Stimulated activated CD8-positive, alpha-beta memory T cell treated with anti-CD3 and anti-CD28 coated beads, Interleukin-2, amount 100 ng/mL, for 1 hour (primary cell): ENCODE measurements at places on chromosomes 5 and 9.

- DNase-seq: no peak
Observed at GRCh38 chr5:126998895-126999570, 31.3 kb downstream of the MARCHF3 start.

- no peak for DNase-seq
Observed at GRCh38 chr9:16179566-16179965, 626.7 kb downstream of the CCDC171 start.

DNA sequence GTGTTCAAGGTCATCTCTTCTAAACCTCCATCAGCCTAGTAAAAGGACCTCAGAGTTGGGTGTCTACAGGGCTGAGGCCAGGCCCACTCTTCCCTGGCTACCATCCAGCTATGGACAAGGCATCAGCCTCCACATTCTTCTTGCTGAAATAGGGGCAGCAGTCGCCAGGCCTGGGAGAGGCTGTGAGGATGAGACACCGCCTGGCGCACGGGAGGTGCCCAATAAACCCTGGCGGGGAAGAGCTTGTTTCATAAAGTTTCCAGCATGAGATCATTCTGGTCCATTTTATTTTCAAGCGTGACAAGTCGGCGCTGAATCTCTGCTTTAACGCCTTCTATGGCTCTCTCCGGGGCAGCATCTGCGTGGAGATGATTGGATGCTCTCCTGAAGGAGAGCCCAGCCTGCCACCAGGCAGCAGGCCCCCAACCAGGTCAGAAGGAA lies 153.4 kb downstream of the OLFM1 start:
- DNase-seq: no peak

- no peak for DNase-seq
Observed at GRCh38 chr5:159955056-159955624, 38.9 kb downstream of the ADRA1B start.

DNA sequence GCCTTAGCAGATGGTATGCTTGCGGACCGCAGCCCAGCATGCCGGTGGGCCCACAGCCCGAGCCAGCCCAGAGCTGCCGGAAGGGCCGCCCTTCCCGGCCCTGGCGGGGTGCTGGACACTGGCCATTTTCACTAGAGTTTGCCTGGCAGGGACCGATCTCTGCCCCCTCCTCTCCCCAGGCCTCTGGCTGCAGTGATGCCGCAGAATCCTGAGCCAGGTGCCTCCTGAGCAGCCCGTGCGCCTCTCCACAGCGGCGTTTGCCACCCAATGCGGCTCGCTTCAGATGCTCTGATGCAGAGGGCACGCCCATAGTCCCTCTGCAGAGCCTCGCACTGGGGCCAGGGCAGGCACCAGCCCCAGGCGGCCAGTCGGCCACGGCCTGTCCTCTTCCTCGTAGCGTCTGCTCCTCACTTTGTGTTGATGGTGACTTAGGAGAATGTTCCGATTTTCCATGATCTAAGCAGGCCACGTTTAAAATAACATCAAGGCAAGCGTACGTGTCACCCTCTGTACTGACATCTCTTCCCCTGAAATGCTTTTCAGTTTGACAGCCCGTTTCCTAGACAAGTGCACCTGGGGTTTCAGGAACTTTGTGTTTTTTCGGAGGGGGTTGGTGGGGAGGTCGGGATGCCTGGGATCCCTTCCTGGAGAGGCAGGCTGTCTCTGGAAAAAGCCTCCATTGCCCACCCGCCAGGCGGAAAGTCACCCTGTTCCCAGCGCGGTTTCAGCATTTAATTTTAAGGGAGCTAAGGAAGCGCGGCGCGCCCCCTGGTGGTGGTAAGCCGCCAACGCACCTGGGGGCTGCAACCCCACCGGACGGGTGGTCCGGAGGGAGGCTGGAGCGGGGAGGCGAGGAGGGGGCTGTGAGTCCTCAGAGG lies 29.8 kb upstream of the HMCN2 start:
- peak; percentile 47 for DNase-seq

DNA sequence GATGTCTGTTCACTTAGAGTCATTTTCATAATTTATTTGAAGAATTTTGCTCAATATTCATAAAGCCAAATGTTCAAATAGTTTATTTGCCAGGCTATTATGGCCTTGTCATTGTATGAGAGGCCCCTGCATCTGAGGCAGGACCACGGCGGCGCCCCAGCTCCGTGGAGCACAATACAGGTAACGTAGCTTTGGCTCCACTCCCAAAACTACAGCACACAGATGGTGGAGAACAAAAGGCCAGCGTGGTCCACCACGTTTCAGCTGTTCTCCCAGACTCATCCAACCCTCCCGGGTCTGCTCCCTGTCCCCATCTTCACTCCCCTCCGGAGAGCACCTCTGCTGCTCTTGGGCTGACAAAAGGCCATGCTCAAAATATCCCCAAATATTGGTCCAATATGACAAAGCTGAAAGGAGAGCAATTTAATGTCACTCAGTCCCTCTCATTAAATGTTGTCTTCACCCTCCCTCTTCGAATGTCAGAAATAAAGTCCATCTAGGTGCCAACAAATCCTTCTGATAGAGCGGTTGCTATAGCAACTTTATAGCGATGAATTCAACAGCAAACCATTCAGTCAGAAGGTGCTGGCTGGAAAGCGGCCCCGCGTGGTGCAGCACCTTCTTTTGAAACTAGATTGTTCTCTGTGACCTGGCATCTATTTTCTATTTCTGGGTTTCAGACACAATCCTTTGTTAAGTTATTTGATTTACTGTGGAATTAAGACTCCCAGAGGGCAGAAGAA lies 504.3 kb downstream of the ARHGEF28 start:
- DNase-seq: no peak

- no peak for DNase-seq
Observed at GRCh38 chr9:121631978-121632418, 19.4 kb upstream of the DAB2IP start.

DNA sequence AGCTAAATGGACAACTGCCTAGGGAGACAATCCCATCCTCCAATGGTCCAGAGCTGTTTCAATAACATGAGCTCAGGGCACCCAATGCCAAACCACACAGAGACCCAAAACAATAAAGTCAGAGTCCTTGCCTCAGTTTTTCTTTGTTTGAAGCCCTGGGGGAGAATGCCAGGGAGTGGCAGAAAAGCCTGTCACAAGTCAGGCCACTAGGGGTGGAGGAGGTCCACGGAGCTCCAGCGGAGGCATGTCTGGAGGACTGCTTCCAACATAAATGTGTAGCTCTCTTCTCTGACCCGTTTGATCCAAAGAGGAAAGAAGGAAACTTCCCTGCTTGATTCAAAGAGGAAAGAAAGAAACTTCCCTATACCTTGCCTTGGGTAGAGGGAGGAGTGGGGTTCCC lies 175.3 kb downstream of the HSPA4 start:
- DNase-seq: no peak

DNA sequence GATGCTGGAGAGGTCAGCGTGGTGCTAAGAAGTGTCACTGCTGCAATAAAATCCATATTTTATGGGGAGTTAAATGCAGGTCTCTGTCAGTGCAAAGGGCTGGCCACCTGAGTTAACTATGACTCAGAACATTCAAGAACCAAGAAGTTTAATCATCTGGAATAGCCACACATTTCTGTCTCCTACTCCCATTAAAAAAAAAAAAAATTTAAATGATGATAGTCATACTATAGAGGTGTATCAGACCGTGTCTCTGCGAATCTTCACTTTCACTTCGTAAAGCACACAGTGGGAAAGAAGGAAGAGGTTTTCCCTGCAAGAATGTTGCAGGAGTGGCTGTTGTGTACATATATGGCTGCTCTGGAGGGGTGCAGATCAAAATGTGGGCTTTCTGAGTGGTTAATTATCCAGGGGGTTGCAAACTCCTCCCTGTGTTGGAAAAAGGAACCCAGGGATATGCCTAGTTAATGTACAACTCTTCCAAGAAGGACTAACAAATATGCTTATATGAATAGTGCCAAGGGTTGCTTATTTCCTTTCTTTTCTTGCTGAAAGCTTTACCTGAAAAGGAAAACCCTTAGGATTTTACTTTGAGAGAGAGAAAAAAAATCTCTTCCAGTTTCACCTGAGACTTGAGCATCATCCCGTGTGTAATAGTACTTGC lies 1.5 kb downstream of the CDH6 start:
- no peak for DNase-seq

DNA sequence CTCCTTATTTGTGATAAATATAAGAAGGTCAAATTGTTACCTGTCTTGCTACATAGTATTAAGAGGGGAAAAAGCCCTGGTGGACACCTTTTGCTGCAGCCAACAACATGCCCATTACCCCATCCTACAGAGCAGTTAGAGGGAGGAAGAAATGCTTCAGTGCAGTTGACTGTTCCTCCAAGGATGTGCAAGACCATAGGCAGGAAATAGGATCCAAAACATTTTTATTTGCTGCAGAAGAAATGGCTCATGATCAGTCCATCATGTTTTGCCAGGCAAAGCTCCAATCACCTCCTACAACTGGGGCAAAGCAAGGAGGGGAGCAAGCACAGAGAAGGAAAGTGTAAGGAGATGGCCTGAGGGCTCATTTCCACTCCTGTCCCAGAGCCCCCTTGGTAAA lies 399.1 kb upstream of the PIK3R1 start:
- no peak for DNase-seq

GRCh38 chr5:172743112-172743959 lies 27.7 kb downstream of the DUSP1 start:
- no peak for DNase-seq

DNA sequence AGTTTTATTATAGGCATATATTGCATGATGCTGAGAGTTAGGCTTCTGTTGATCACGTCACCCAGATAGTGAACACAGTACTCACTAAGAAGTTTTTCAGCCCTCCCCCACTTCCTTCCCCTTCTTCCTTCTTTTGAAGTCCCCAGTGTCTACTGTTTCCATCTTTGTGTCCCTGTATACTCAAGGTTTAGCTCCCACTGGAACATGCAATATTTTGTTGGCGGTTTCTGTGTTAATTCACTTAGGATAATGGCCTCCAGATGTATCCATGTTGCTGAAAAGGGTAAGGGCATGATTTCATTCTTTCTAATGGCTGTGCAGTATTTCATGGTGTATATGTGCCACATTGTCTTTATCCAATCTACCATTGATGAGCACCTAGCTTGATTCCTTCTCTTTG lies 764.3 kb downstream of the MTRR start:
- DNase-seq: no peak

DNA sequence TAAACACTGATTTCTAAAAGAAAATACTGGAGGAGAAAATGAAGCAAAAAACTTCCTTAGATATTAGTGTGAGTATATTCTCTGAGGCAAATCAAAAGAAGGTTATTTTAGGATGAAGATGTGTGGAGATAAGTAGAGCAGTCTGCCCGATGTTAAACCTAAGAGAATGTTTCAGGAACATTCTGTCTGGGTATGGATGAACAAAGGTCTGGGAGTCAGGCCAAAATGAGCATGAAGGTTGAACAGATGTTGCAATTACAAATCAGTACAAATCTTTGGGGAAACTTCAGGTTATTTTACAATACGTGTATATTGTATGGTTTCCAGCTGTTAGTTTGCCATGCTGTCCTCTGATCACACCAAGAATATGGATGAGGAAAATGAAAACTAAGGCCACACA lies 14.4 kb upstream of the CEP78 start:
- no peak for DNase-seq

DNA sequence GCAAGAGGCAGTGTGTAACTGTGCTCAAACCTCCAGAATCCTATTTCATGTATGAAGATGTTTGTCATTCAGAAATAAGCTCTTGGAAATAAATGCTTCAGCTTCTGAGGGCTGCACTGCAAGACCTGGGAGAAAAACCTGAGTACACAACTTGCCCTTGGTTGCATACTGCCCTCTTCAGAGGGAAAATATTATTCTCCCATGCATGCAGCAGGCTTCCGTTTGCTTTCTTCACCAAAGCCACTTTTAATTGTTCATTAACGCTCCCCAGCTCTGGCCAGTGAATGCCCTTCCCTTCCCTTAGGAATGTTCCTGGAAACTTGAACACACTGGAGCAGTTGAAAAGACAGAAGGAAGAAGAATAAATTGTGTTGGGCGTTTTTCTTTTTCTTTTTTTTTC lies 2.5 kb upstream of the WHRN start:
- DNase-seq: no peak

GRCh38 chr9:20732118-20732517 lies 48.1 kb downstream of the FOCAD start:
- DNase-seq: no peak

DNA sequence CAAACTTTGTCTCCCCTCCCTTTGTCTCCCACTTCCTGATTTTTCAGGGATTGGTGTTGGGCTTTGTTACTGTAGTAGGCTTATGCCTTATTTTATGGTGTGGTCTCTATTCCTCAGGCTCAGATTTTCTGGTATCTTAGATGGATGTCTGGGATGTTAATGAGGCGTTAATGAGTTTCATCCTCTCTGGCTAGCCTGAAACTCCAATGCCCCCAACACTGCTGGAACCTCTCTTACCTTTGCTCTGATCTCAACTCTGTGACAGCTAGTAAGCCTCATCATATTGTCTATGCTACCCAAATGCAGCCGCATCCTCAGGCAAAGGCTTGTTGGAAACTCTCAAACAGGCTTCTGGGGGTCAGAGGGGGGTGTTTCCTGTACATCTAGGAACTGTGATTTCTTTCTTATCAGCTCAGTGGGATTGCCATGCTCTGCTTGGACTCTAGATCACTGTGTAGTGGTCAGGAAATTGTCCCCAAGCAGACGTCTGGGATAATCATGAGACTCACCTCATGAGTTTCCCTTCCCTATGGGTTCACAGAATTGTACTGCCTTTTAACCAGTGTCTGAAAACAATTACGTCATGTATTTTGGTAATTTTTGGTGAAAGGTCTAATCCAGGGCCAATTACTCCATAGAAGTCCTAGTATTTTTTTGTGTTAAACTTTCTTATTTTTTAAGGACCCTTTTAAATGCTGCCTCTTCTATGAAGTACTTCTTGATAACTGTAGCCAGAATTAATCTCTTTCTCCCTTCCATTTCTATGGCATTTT lies 88.8 kb upstream of the TRPC7 start:
- DNase-seq: no peak

DNA sequence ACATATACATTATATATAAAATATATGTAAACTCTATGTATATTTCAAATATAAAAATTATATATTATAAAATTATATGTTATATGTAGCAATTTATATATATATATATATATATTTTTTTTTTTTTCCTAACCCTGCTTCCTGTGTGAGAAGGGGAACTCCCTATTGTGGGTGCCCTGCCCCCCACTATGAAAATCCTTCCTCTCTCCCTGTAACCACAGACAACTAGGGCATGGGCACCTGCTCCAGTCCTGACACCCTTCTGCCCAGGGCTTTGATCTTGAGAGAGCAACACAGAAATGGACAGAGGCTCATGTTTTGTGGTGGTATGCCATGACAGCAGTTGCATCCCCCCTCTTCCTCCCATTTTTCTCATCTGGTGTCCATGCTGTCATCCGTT lies 148.7 kb upstream of the IL12B start:
- no peak for DNase-seq

DNA sequence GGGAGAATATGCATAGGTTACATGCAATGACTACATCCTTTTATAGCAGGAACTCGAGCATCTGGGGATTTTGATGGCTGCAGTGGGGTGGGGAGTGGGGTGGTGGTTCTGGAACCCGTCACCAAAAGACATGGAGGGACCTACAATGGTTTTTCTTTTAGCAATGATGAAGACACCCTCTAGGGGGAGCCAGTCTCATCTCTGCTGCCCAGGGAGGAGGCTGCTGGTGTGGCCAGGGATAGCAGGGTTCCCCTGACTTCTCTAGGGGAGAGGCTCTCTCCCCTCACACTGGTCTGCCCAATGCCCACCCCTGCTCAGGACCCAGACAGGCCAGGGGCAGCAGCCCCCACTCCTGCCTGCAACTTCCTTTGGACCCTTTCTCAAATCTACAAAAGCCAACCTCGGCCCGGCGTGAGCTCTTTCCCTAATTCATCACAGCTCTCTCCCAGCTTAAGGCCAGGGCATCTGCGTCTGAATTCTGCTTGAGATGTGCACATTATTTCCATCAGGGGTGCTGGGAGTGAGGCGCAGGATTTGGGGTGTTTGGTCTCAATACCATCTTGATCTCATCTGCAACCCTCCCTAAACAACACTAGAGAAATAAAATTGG lies 73.6 kb upstream of the RETREG1 start:
- no peak for DNase-seq
